ENCODE measurements at places on chromosomes 16 and 17.
A peak's percentile ranks its signal among the peaks of the same experiment; 100 is the strongest.

DNA sequence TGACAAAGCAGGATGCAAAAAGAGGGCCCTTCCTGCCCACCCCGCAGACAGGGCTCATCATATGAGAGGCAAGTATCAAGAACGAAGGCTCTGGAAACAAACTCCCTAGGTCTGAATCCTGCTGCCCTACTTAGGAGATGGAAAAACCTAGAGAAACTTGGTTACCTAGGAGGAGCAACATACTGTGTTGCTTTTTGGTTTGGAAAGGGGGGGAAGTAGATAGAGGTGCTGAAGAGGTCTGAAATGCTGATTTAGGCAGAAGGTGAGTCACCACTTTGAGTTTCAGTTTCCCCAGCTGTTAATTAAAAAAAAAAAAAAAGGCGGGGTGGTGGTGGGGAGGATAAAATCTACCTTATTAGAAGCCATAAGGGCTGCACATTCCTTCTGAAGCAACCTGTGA, 1.5 kb downstream of the N4BP1 start:
- peak; percentile 45 for DNase-seq

DNA sequence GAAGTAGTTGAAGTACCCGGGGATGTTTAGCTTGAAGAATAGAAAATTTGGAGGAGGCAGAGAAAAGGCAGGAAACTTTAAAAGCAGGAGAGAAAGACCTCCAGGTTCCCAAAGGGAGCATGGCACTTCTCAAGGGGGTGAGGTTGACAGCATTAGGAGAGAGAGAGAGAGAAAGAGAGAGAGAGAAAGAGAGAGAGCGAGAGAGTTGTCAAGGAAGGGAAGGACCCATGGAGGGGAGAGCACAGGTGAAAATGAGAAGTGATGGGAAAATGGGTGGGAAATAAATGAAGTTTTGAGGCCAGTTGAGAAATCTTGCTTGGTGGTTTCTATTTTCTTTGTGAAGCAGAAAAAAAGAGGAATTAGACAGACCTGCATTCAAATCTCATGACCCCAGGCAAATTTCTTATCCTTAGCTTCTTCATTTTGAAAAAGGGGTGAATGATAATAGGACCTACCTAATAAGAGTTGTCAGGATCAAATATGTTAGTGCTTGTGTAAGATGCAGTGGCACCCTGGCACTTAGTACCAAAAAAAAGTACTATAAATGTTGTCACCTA, 24.0 kb downstream of the PRKCB start:
- DNase-seq: no peak

DNA sequence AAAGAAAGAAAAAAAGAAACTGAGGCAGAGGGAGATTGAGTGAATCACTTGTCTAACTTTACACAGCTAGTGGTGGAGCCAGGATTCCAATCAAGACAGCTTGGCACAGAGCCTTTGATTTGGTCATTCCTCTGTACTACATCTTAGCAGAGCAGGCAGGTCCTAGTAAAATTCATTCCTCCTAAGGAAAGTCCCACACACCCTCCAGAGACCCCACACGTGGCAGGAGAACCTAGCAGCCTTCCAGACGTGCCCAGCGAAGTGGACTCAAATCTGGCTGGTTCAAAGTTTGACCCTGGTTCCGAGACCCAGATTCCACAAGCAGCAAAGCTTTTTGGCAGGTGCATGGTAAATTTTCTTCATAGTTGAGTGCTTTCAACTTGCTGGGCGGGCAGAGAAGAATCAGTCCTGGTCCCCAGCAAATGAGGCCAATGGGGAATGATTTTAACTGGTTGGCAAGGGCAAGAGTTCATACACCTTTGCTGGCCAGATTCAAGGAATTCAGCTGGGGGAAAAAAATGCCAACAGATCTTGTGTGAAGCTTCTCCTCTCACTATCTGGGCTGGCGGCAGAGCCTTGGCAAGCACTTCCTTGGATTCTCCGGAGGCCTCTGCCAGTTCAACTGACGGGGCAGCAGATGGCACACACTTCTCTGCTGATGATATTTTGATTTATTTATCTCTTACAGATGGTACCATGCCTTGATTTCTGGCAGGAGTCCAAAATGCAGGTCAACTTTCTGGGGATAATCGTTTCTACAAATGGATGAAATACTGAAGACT, 82.4 kb downstream of the GSG1L start:
- no peak for DNase-seq

DNA sequence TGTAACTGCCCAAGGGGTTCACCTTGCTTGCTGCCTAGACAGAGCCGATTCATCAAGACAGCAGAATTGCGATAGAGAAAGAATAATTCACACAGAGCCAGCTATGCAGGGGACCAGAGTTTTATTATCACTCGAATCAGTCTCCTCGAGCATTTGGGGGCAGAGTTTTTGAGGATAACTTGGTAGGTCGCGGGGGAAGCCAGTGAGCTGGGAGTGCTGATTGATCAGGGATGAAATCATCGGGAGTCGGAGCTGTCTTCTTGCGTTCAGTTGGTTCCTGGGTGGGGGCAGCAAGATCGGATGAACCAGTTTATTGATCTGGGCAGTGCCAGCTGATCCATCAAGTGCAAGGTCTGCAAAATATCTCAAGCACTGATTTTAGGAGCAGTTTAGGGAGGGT, 9.1 kb downstream of the ITGAM start:
- no peak for DNase-seq

- no peak for DNase-seq
Measured at GRCh38 chr16:57651344-57652333, 16.5 kb upstream of the ADGRG3 start.

- peak; percentile 61 for DNase-seq
Measured at GRCh38 chr17:83119987-83120864, 40.8 kb downstream of the METRNL start.

DNA sequence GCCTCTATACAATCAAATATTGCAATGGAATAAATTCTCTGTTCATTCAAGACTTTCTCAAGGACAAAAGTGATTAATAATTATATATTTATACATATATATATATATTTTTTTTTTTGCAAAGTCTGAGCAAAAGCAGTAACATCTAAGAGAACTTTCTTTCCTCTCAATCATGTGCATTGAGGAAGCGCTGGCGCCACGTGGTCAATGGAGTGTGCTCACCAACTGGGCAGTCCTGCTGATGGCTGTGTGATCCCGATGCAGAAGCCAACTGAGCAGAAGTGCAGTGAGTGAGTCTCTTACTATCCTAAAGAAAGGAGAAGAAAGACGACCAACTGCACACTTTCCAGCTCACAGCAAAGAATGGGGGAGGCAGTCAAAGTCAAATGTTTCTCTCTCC, 37.2 kb upstream of the ULK2 start:
- DNase-seq: no peak

DNA sequence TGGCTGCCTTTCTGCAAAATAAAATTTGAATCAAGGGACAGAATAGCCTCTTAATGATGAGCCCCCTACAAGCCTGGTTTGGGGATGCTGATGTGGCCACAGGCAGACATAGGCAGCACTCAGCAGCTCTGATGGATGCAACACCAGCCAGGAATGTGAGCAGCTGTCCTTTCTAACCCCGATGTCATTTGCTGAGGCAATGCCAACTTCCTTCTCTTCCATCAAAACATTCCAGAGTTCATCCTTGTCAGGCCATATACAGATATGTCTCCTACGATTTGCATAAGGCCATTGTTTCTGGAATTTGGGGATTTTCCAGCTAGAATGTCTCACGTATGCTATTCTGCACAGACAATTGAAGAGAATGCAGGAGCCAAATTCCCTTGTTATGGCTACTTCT, 52.1 kb upstream of the MYOCD start:
- no peak for DNase-seq

DNA sequence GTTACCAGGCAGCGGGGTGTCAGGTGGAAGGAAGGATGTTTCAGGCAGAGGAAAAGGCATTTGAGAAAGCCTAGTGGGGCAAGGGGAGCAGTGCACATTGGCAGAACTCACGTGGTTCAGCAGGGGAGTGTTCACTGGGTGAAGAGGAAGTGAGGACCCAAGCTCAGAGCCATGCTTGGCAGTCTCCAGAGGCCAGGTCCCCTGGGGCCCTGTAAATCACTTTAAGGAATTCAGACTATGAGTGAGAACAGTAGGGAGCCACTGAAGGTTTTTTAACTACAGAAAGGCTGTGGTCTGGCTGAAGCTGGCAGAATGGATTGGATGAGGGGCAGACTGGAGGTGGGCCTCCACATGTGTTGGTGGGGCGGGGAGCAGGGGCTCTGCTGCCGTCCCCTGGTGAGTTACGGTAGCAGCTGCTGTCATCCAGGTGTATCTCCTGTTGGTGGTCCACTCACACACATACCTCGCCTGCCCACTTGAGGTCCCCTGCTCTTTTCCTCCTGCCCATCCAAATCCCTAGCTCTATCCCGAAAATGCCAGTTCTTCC, 5.1 kb downstream of the CLEC16A start:
- DNase-seq: peak; percentile 76

DNA sequence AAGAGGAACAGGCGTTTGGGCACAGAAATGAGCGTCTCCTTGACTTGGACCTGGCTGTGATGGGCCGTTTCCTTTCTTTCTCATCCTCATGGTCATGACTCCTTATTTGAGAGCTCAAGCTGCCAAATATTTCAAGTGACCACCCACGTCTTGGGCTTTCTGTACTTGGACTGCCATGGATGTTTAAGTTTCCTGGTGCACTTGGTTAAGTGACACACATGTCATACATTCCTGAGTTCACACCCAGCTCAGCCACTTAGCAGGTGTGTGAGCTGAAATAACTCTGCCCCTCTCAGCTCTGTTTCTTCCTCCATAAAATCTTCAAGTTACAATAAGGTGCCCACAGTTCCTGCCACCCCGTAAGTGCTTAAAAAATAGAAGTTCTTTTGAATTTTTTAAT, 114.5 kb downstream of the CLEC16A start:
- DNase-seq: no peak

DNA sequence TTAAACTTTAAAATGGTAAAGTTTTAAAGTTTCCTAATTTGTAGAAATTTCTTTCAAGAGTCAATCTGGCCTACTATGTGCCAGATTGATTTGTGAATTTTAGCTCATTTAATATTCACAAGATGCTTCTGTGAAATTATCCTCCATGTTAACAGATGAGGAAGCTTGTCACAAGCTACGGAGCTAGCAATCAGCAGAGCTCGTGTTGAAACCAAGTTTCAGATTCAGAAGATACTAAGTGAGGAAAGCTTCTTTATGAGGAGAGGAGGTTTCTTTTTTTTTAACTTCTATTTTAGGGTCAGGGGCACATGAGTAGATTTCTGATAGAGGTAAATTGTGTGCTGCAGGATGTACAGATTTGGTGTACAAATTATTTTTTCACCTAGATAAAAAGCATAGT, 135.9 kb downstream of the HS3ST4 start:
- no peak for DNase-seq

- DNase-seq: no peak
Measured at GRCh38 chr17:27945333-27945616, 52.1 kb upstream of the LYRM9 start.

DNA sequence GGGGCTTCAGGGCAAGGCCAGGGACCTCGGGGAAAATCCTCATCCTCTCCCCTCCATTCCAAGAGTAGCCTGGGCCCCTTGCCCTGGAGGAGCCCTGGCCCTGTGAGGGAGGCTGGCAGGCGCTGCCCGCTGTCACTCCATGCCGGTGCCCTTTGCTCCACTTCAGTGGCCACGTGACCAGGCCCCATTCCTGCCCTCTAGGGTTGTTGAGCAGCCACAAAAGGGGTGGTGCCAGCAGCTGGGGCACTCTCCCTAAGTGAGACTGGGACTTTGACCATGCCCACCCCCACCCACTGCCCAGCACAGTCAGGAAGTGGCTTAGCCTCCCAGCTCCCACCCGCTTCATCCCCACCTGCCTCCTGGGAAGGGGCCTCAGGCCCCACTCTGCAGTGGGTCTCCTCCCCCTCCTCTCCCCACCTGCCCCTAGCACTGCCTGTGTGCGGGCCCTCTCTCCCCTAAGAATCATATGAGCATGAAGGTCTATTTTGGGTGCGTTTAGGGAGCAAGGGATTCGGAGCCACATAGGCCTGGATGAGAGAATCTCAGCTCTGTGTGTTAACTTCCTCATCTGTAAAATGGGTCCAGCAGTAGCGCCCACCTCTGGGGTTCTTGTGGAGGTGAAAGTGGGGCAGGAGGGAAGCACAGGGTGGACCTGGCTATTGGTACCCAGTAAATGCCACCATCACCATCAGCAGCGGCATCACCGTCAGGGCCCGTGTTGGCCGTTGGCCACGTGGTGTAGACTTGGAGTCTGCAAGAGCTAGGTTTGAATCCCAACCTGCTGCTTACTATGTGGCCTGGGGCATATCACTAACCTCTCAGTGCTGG, 7.2 kb downstream of the PDK2 start:
- DNase-seq: no peak

GRCh38 chr17:1203111-1203966, 23.6 kb upstream of the ABR start:
- DNase-seq: peak; percentile 82

DNA sequence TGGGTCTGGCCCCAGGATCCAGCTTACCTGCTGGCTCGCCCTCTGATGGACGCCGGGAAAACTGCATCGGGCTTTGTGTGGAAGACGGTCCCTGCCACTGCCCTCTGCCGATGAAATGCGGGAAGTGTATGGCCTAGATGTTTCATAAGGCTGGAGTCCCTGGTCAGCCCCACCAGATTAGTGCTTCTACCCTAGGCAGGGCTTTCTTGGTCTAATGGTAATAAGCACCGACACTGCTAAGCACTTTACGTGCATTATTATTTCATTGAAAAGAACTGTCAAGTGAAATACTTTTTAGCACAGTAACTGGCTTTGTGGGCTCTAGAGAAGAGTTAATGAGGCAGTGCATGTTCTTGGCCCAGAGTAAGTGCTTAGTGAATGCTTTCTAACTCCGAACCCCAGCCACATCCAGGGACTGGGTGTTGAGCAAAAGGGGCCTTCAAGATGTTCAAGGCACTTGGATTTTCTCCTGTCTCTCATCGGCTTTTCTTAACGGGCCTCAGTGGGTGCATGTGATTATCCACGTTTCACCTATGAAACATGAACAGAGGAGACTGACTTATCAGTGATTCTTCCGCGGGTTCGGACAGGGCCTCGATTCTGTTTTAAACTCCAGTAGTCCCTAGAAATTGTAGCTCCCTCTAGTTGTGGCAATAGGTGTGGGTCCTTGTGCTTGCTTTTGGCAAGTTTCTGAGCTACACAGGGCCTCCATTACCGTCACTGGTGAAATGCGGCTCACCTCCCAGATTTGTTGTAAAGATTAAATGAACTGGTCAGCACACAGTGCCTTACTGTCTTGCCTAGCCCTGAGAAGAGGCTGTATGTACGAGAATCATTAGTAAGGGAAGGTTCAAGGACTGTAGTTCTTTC, 6.6 kb downstream of the TRAF4 start:
- DNase-seq: peak; percentile 97

DNA sequence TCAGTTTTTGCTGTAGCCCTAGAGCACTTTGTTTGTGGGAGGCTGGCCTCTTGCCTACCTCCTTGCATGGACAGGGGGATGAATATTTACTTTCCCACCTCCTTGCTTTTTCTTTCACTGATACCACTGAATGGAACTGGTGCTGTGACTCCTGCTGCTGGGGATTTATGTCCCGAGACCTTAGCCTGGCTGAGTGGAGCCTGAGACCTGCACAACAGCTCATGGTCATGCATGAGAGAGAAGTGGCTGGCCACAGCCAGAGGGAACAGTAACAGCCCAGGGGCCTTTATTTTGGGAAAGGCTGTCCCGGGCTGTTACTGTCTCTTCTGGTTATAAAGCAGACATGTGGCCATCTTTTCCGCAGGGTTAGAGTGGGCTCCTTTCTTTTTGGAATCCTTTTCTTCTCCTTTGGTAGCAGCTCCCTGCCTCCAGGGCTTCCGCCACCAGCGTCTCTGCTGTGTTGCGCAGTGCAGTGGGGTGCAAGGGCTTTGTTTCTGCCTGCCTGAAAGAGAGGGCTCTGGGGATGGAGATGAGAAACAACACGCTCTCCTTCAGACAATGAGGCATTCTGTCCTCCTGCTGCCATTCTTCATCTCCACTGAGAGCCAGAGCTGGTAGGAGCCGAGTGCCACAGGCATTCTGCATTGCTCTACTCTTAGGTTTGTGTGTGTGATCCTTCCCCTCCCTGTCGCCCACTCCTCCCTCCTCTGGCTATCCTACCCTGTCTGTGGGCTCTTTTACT, 14.5 kb downstream of the SNX11 start:
- no peak for DNase-seq

Measured in hematopoietic multipotent progenitor cell treated with erythropoietin and hydrocortisone succinate and interleukin-3 and kit ligand, for 6 days (in vitro differentiated cells).